ENCODE measurements at places on chromosomes 1 and 21. TPM values are rescaled to one million over a fixed set of nuclear protein-coding genes. Genes with fewer than 3 reads are reported as not detected.

- DNase-seq, result no peak
Observed at GRCh38 chr1:35646043-35646442, 4.7 kb upstream of the PSMB2 start.

- DNase-seq, result no peak
Observed at GRCh38 chr1:36161641-36162531, 5.9 kb downstream of the MAP7D1 start.

DNA sequence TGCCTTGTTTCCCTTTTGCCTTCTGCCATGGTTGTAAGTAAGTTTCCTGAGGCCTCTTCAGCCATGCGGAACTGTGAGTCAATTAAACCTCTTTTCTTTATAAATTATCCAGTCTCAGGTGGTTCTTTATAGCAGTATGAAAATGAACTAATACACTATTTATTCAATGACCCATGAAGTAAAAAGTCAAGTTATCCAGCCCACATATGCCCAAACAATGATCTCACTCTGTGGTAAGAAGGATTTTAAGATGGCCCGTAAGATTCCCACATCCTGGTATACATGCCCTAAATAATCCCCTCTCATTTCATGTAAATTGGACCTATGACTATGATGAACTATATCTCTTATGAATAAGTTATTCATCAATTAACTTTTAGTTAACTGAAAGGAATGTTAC lies 1008.3 kb upstream of the B3GALT2 start:
- no peak for DNase-seq

- DNase-seq, result no peak
Observed at GRCh38 chr1:47915677-47916353, 81.4 kb downstream of the TRABD2B start.

GRCh38 chr21:33505833-33506232 lies 14.3 kb upstream of the DNAJC28 start:
- no peak for DNase-seq

The LIN28A gene
- 455 TPM for total RNA-seq

The IGFN1 gene
- not detected for total RNA-seq

The MPZ gene
- 51.3 TPM for total RNA-seq
